Cardiac muscle cell (in vitro differentiated cells and primary cell): ENCODE measurements at places on chromosomes 12 and 14.

GRCh38 chr12:61043838-61044237, 1216.4 kb upstream of the USP15 start:
- DNase-seq, result no peak

- DNase-seq, result no peak
Measured at GRCh38 chr14:73740618-73741326, 26.6 kb upstream of the PNMA1 start.

DNA sequence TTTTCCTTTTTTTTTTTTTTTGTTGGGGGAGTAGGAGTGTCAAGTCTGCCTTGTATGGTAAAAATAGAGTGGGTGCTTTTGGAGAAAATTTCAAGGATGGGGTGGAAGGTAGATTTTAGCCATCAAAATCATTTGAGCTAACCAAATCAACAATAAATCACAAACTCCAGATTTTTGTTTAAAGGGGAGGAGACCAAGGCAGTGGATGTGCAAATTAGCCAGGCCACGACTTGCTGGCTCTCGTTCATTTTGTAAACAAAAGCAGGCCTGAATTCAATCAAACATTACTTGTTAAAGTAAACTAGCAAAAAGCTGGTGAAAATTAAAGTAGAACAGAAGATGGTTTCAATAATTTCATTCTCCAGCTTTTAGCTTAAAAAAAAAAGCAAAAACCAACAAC, 387.2 kb downstream of the BMP4 start:
- DNase-seq, result no peak

GRCh38 chr12:66241061-66242043, 52.3 kb downstream of the IRAK3 start:
- DNase-seq, result peak; percentile 93

DNA sequence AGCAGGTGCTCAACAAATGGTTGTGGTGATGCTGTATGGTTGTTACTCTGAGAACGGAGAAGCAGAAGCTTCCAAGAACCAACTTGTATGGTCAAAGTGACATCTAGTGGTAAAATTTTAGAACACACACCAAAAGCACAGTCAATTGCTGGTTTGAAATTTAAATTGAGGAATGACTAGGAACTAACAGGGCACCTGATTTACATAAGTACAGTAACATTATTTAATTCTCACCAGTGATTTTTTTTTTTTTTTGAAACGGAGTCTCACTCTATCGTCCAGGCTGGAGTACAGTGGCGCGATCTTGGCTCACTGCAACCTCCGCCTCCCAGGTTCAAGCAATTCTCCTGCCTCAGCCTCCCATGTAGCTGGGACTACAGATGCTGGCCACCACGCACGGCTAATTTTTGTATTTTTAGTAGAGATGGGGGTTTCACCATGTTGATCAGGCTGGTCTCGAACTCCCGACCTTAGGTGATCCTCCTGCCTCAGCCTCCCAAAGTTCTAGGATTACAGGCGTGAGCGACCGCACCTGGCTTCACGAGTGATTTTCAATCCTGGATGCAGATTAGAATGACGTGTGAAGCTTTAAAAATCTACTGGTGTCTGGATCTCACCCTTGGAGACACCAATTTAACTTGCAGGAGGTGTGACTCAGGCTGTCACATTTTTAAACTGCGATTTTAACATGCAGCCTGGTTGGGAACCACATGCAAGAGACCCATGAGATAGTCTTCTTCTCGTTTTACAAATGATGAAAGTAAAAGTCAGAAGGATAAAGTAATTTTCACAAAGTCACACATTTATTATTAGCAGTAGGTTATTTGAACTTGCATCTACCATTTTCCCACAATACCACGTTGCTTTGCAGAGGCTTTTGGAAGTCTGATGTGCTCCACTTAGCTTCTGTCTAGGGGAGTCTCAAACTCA, 14.1 kb upstream of the NUMB start:
- peak; percentile 73 for DNase-seq

DNA sequence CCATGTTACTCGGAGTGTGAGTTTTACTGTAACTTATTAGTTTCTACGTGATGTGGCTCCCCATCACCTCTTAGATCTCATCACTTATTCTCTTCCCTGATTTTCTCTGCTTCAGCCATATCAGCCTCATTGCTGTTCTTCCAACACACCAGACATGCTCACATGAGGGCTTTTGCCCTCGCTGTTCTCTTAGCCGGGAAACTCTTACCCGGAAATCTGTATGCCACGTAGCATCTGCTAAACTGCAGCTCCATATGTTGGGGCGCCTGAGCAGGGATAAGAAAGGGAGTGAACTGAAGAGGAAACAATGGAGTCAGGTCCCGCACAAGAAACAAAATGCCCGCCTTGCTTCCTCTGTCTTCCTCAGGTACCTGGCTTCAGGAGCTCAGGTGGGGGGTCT, 16.6 kb downstream of the SMUG1 start:
- DNase-seq, result no peak

GRCh38 chr12:105944628-105945027, 194.1 kb downstream of the NUAK1 start:
- DNase-seq, result no peak

- no peak for DNase-seq
Measured at GRCh38 chr14:81385419-81385818, 14.7 kb downstream of the STON2 start.

DNA sequence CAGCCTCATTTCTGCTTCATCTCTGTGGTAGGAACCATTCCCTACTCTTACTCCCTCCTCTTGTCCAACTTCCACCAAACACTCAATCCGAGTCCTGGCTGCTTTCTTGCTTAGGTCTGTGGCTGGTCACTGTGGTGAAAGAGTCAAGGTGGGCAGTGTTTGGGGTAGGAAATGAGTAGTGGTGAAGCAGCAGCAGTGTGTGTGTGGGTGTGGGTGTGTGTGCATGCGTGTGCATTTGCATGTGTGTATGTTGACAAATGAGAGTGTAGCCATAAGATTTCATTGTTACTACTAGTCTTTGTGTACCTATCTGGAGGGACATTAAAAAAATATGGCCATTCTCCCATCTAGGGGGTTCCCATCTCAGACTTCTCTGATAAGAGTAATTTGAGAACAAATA, 78.6 kb upstream of the SCN8A start:
- no peak for DNase-seq

- no peak for DNase-seq
Measured at GRCh38 chr12:113109360-113109759, 26.2 kb downstream of the RASAL1 start.

GRCh38 chr12:119589097-119589496, 4.5 kb upstream of the TMEM233 start:
- peak; percentile 71 for DNase-seq

GRCh38 chr12:103852498-103852997, 11.5 kb upstream of the NT5DC3 start:
- peak; percentile 29 for DNase-seq

DNA sequence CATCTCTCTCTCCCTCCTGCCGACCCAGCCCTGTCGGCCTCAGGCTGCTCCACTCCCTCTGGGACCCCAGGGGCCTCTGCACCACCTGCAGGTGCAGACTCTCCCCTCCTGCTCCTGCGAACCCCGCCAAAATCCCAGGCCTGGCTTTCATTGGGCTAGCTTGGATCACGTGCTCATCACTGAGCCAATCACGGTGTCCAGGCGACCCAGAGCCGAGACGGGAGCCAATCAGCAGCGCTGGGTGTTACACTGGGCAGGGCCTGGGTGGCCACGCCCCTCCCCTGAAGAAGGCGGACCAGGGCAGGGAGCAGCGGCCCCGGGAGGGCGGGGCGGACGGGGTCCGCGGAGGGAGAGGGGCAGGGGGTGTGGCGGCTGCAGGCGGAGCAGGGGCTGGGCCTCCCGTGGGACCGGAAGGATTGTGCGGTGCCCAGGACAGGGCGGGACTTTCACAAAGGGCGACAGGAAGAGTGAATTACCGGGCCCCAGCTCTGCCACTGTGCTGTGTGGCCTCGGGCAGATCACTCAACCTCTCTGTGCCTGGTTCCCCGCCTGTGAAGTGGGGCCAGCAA, 66.6 kb upstream of the FBRSL1 start:
- DNase-seq, result no peak

DNA sequence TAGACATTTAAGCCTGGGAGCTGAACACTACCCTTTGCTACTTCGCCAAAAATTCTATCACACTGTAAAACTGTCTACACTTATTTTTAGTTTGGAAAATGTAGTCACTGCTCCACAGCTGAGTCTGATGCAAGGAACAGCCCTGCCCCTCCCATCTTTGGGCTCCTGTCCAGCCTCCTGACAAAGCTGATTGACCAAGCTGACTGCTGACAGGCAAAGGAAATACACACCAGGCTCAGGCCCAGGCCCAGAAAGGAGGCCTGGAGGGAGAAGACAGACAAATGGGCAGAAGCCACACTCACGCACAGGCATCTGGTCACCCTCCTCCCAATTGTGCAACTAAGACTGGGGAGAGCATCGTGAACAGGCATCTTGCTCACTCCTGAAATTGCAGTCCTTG, 55.3 kb downstream of the ISCA2 start:
- DNase-seq, result no peak

DNA sequence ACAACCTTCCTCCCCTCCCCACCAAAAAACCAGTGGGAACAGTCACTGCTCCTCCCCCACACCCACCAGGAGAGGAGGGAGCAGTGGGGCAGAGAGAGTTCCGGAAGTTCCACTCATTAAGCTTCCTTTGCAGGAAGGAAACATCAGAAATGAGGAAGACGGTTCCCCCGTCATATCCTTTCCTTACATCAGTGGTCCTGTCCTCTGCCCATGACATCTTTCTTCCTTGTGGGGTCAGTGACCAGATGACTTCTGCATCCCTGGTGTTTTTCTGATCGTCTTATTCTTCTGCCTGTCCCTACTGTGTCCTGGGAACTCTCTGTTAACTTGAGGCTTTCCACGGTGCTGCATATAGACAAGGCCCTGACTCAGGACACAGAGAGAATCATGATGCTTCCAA, 40.8 kb upstream of the SPTLC2 start:
- DNase-seq, result no peak

- no peak for DNase-seq
Measured at GRCh38 chr12:108198043-108198442, 69.0 kb downstream of the WSCD2 start.

GRCh38 chr12:125455556-125455955, 390.3 kb downstream of the AACS start:
- DNase-seq, result no peak

GRCh38 chr12:126780343-126780742, 1486.6 kb upstream of the TMEM132C start:
- no peak for DNase-seq

GRCh38 chr14:95818581-95818980, 58.1 kb upstream of the TUNAR start:
- no peak for DNase-seq

DNA sequence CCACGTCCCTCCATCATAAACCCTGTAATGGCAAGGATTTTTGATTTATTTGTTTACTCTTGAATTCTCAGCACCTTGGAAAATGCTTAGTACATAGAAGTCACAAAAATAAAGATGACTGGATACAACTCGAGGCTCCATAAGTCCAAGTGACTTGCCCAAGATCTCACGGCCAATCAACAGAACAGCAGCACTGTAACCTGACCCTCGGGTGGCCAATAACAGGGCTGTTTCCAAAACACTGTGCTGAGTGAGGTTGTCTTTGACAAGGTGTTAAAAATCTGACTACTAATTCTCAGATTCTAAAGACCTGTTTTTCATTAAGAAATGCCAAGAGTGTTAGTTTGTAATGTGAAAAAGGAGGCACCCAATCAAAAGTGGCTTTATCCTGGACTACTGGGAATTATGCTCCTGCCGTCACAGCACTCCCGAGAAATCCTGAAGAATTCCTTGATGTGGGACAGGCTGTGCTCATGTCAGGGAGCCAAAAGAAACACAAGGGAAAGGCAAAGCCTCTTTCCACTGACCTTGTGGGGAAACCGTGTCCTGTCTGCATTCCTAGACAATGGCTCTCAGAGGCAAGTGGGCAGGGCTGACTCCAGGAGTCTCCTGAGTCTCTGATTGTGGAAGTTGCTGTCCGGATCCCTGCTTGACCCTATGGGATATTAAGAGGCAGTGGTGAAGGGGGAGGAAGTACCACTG, 204.7 kb upstream of the PELI2 start:
- peak; percentile 84 for DNase-seq

- DNase-seq, result peak; percentile 27
Measured at GRCh38 chr12:3281588-3282383, 204.6 kb downstream of the TSPAN9 start.
